Coronary artery (tissue), 2 donors: ENCODE measurements at places on chromosomes 4 and X.
A peak's percentile ranks its signal among the peaks of the same experiment; 100 is the strongest.

- no peak for DNase-seq
Measured at GRCh38 chr4:43471950-43472349, 579.4 kb downstream of the GRXCR1 start.

DNA sequence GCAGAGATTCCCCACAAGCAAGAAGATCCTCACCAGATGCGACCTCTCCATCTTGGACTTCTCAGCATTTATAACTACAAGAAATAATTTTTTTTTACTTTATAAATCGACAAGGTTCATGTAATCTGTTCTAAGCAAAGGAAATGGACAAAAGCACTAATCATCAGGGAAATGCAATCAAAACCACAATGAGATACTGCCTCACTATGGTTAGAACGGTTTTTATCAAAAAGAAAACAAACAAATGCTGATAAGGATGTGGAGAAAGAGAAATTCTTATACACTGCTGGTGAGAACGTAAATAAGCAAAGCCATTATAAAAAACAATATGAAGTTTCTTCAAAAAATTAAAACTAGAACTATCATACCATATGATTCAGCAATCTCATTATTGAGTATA, 1382.6 kb downstream of the ARAP2 start:
- DNase-seq = no peak

- no peak for DNase-seq
Measured at GRCh38 chr4:163810755-163811154, 316.3 kb downstream of the TMA16 start.

- no peak for DNase-seq
Measured at GRCh38 chrX:111372086-111372485, 39.9 kb downstream of the DCX start.

- DNase-seq = peak; percentile 66
Measured at GRCh38 chr4:1207157-1207470, 34.7 kb upstream of the SPON2 start.

- DNase-seq = no peak
Measured at GRCh38 chrX:67587946-67588624, 44.3 kb downstream of the AR start.

DNA sequence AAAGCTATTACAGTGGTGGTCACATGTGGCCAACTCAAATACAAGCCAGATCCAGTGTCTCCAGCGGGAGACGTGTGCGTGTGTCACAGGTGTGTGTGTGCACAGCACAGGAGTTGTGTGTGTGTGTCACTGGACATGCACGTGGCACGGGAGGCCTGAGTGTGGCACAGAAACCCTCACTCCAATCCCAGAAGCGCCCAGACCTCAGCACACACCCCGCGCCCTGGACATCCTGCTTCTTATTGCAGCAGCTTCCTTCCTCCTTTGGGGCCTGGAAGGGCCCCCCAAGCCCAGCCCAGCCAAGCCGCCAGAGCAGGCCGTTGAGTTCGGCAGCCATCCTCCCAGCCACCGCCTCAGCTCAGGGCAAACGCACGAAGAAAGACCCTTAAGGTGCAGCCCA, 37.9 kb downstream of the ACOX3 start:
- no peak for DNase-seq

DNA sequence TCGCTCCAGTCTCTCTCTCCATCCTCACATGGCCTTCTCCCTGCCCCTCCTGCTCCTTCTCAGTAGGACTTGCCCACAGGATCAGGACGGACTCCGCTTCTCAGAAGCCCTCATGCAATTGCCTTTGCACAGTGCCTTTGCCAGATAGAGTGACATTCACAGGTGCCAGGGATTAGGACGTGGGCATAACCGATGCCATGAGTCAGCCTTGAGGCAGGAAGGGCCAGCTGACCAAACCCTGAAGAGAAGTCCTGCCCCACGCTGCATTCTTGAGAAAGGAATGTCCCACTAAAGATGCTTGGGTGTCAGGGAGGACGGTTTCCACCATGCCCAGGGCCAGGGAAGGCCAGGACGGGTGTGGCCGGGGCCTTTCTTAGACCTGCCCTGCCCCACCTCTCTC, 6.6 kb upstream of the GRPEL1 start:
- no peak for DNase-seq

GRCh38 chrX:118396113-118396512, 50.2 kb downstream of the WDR44 start:
- no peak for DNase-seq
